ENCODE measurements at places on chromosomes 1 and 21.

GRCh38 chr1:226977643-226978431 lies 37.7 kb downstream of the COQ8A start:
- DNase-seq: no peak

DNA sequence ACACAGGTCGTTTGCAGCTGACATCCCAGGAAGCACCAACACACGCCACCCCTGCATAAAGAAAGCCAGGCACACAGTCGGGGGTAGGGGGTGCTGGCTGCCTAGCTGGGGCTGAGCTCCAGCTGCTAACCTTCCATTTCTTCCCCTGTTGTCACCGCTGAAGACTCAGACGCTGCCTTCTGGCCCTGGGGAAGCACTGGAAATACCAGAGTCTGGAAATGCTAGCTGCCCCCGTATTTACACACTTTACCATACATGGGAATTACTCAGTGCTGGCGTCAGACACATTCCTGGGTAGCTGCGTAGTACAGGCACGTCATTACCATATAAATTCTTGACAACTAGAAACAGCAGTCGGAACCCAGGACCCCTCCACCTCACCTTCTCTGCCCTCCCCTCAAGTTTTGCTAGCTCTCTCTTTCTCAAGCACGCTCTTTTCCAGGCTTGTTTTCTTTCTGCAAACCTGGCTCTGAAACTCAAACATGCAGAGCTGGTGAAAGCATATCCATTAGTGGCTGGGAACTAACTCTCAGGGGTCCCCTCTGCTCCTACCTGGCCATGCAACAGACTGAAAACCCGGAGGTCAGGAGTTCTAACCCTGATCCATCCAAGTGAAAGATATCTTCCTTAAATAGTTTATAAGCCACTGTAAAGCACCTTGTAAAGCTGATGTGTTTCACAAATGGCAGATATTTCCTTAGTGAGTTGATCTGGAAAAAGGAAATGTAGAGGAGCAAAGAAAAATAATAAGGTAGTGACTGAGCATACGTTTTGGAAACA lies 3.3 kb downstream of the CSRP1 start:
- no peak for DNase-seq

DNA sequence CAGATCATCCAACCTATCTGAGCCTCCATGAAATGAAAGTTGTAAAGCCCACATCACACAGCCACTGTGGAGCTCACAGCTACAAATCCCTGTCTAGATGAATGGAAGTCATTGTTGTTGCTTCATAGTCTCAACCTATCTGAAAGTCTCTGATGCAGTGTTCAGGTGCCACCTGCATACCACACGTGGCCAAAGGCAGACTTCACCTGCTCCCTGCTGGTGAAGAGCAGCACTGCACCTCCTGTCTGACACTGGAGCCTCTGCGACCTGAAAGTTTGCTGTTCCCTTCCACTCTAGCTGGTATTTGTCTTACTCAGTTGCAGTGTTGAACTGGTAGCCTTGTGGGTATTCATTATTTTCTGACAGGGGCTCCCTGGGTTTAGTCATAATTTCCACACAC lies 18.4 kb downstream of the LORICRIN start:
- DNase-seq: no peak

DNA sequence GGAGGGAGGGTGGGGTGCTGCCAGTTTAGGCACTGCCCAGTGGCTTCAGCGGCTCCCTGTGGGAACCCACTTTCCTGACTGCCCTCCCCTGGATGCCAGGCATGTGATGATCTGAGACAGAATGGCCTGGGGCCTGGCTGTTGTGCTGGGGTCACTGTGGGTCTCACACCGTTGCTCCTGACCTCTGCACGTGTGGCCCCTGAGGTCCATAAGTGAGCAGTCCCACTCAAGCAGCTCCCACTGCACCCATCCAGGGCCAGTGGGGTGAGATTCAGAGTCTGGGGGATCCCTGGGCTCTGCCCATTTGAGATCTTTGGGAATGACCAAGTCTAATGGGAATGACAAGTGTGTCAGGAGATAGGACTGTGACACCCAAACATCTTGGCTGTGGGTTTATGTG lies 18.0 kb downstream of the PODN start:
- no peak for DNase-seq

GRCh38 chr1:71634159-71634558 lies 553.3 kb upstream of the ZRANB2 start:
- no peak for DNase-seq

DNA sequence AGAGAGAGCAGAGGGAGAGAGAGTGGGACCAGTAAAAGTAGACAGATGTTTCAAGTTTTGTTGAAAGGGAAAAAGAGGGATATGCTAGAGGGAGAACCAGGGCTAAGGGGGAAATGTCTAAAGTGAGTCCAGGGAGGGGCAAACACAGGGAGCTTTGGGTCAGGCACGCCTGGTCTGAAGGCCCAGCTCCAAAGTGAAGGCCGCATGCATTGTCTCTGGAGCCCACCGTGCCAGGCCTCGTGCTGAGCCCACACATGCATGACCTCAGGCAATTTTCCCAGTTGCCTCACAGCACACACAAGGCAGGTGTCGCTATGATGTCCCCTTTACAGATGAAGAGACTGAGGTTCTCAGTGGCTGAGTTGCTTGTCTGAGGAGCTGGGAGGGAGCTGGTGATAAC lies 16.0 kb downstream of the KIF17 start:
- DNase-seq: no peak

- no peak for DNase-seq
Measured at GRCh38 chr1:226903819-226904716, 33.7 kb downstream of the PSEN2 start.

DNA sequence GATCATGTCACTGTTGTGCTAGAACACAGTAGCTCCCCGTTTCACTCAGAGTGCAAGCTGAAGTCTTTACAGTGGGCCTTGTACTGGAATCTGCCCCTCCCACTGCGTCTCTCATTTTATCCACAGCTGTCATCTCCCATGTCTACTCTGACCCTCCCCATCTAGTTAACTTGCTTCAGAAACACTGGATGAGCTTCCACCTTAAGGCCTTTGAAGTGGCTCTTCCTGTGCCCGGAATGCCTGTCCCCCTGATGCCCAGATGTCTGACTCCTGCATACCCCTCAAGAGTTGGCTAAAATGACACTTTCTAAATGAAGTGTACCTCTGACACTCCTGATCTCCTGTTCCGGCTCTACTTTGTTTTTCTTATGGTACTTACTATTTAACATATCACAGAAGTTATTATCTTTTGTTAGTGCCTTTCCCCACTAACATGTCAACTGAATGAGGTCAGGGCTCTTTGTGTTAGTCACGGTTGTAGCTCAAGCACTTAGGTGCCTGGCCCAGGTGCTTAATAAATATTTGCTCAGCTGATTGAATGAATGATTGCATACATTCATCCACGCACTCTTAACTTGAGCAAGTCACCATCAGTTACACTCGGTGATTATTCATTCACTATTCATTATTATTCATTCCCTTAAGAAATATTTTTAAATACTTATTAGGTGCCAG lies 13.3 kb downstream of the ARV1 start:
- no peak for DNase-seq

- no peak for DNase-seq
Measured at GRCh38 chr1:218886101-218886871, 287.4 kb upstream of the LYPLAL1 start.

- peak; percentile 29 for DNase-seq
Measured at GRCh38 chr1:20732588-20733359, at the start of gene SH2D5. SH2D5 (minus strand) TSS chr1:20732703; CDS start chr1:20728044, 4,659 bp downstream.

DNA sequence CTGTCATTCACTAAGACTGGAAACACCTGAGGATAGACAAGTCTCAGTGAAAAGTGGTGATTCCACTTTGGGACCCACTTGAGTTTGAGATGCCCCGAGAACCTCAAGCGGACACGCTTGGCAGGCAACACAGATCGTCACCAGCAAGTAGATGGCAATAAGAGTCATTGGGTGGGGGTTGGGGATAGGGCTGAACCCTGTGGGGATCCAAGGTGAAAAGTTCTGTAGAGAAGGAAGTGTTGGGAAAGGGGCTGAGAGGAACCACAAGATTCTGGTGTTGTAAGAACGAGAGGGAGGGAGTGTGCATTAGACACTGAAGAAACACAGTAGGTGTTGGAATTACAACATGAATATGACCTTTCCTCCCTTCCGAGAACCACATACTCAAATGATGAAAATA lies 45.4 kb upstream of the TDRD10 start:
- no peak for DNase-seq

GRCh38 chr1:170808216-170808885 lies 127.0 kb upstream of the MROH9 start:
- DNase-seq: no peak
